ENCODE measurements at places on chromosomes 1 and 21. TPM values are rescaled to one million over a fixed set of nuclear protein-coding genes. Genes with fewer than 3 reads are reported as not detected.

The SEMA4A gene
- total RNA-seq, result 0.65 TPM

The PLA2G2D gene
- total RNA-seq, result not detected

The BATF3 gene
- 32.0 TPM for total RNA-seq

The NFIA gene
- 4.1 TPM for total RNA-seq

The MYOM3 gene
- 5.6 TPM for total RNA-seq

The CAPZB gene
- 228 TPM for total RNA-seq

The CD5L gene
- not detected for total RNA-seq

The ATP1A2 gene
- not detected for total RNA-seq

The SV2A gene
- total RNA-seq, result 0.11 TPM

The LEMD1 gene
- not detected for total RNA-seq

The SIPA1L2 gene
- 9.0 TPM for total RNA-seq

The QSOX1 gene
- total RNA-seq, result 85.2 TPM

The S100A7A gene
- total RNA-seq, result not detected

The CITED4 gene
- 62.6 TPM for total RNA-seq

The PPIAL4G gene
- not detected for total RNA-seq

The OR2G6 gene
- total RNA-seq, result not detected

The TCHH gene
- total RNA-seq, result 0.19 TPM

The LCK gene
- total RNA-seq, result not detected

The HOOK1 gene
- 0.24 TPM for total RNA-seq

The FAM177B gene
- not detected for total RNA-seq

The CSTB gene
- total RNA-seq, result 90.8 TPM

The KLHDC9 gene
- 2.3 TPM for total RNA-seq

The RYR2 gene
- not detected for total RNA-seq

The RCAN3 gene
- total RNA-seq, result 12.8 TPM

The CR1L gene
- not detected for total RNA-seq

The GSTM1 gene
- not detected for total RNA-seq

The FCGR2B gene
- not detected for total RNA-seq

The SLC16A1 gene
- total RNA-seq, result 48.4 TPM

The RIT1 gene
- total RNA-seq, result 24.9 TPM

The CD101 gene
- total RNA-seq, result 0.60 TPM

The RRP1 gene
- 32.3 TPM for total RNA-seq

The CELA2B gene
- not detected for total RNA-seq

The PTPRC gene
- total RNA-seq, result 0.01 TPM

The ARL8A gene
- 41.1 TPM for total RNA-seq

The TCEA3 gene
- total RNA-seq, result 0.17 TPM

The LDLRAD1 gene
- total RNA-seq, result not detected

The STK40 gene
- total RNA-seq, result 8.6 TPM

The PCAT6 gene
- total RNA-seq, result 2.5 TPM

The NPHS2 gene
- not detected for total RNA-seq

The FCRL5 gene
- not detected for total RNA-seq

The ANKRD34A gene
- total RNA-seq, result 0.17 TPM

The TTC22 gene
- total RNA-seq, result not detected

The ITSN1 gene
- 14.9 TPM for total RNA-seq

The CLIC6 gene
- total RNA-seq, result 0.04 TPM

Measured in A549 treated with CpdA at 1 μM for 4 hours (cell line).